ENCODE measurements at places on chromosomes 3 and 15.
A peak's percentile ranks its signal among the peaks of the same experiment; 100 is the strongest.

- no peak for DNase-seq
These were observed 102.6 kb upstream of the MYZAP start for GRCh38 chr15:57489122-57489521.

GRCh38 chr3:128804811-128805155, 74.6 kb upstream of the ACAD9 start:
- DNase-seq = no peak

GRCh38 chr3:4907643-4908432, 71.4 kb upstream of the BHLHE40 start:
- DNase-seq = peak; percentile 4

- no peak for DNase-seq
These were observed 339.3 kb downstream of the NSUN3 start for GRCh38 chr3:94402126-94402525.

GRCh38 chr3:20340324-20340928, 154.4 kb upstream of the SGO1 start:
- DNase-seq = peak; percentile 30

GRCh38 chr15:63077952-63078351, 35.4 kb downstream of the TPM1 start:
- no peak for DNase-seq

DNA sequence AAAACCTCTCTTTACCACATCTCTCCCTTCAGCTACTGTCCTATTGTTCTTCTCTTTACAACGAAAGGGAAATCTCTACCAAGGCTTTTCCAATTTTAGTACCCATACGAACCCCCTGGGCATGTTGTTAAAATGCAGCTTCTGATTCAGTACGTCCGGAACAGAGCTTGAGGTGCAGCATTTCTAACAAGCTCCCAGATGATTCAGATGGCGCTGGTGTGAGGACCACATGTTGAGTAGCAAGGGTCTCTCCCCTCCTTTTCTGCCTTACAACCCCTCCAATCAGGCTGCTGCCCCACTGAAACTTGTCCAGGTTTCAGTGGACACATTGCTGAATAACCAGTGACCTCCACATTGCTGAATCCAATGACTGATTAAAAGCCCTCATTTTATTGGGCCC, 177.1 kb upstream of the FEZF2 start:
- DNase-seq = no peak

- DNase-seq = no peak
These were observed 50.6 kb downstream of the CMSS1 start for GRCh38 chr3:99868311-99868646.

DNA sequence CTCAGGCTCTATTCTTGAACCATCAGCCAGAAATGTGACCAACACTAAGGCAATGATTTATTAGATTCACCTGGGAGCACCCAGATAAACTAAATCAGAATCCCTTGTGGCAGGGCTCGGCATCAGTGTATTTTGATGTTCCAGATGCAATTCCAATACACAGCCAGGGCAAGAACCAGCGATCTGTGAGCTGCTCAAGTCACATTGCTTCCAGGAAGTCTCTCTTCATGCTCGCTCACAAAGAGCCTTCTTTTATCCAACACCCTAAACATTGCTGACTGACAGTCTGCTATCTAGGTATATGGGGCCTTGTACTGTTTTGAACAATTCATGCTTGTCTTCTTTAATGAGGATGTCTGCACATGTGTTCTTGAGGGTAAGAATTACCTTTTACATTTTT, 40.9 kb upstream of the GOLGA8J start:
- no peak for DNase-seq

DNA sequence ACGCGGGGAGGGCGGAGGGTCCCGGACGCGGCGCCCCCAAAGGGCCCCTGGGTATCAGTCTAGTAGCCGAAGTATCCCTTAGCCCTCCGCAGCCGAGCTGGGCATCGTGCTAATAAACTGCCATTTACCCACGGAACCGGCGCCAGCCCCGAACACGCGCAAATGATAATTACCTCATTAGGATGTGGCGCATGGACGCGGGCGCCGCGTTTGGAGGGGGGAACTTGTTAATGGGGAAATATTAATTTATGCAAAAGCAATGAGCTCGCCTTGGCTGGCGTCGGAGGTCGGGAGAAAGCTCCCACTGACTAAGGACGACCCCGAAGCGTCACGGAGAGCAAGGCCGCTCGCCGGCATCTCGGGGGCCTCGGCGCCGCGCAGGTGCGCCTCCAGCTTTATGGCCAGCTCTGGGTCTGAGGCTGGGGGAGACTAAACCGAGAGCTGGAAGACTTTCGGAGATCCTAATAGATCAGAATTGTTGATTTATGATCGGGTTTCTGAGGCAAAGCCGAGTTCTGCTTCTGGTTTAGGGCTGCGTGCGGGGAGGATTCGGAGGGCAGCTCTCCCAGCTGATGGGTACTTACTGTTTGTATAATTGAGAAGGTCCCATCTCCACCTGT, 474 bp upstream of the FEZF2 start:
- no peak for DNase-seq

DNA sequence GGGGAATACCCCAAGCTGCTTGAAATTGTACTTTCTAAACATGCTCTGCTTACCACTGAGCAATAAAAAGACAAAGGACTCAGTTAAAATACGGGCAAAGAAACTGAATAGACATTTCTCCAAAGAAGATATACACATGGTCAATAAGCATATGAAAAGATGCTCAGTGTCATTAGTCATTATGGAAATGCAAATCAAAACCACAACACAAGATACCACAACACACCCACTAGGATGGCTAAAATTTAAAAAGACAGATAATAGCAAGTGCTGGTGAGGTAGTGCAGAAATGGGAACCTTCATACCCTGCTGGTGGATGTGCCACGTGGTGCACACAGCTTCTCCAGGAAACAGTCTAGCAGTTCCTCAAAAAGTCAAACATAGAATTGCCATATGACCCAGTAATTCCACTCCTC, 21.3 kb downstream of the LRIG1 start:
- no peak for DNase-seq

DNA sequence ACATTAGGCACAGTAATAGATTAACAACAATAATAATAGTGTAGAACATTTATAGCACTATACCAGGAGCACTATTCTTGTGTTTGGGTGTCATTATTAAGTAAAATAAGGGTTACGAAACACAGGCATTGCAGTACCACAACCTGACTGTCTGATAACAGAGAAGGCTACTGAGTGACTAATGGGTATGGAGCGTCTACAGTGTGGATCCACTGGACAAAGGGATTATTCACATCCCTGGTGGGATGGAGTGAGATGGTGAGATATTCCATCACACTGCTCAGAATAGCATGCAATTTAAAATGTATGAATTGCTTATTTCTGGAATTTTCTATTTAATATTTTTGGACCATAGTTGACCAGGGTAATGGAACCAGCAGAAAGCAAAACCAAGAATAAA, 18.2 kb downstream of the MINDY4B start:
- no peak for DNase-seq

- no peak for DNase-seq
These were observed 2.2 kb downstream of the GLT8D1 start for GRCh38 chr3:52703341-52703740.

DNA sequence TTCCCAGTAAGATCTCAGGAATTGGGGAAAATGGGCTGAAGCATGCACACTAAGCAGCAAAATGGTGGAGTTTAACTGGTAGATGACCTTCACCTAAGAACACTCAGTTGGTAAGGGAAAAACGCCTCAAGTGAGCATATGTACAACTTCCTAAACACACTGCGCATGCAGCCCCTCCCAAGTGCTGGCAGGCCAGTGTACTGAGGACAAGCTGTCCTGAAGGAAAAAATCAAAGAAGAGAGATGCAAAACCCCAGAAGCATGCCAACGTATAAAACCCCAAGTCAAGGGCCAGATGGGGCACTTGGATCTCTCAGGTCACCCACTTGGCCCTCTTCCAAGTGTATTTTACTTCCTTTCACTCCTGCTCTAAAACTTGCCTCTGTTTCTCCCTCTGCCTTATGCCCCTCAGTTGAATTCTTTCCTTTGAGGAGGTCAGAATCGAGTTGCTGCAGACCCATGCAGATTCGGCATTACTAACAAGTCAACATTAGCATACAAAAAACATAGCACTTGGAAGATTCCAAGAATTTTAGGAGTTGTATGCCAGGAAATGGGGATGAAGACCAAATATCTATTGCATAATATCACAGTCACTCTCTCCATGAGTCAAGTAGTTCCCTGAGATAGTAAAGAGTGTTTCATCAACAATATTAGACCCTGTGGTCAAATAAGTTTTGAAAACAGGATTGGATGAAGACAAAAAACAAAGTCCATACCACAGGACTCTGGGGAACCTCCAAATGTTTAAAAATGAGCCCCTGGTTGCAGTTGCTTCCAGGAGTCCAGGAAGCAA, 10.8 kb upstream of the FYCO1 start:
- no peak for DNase-seq

DNA sequence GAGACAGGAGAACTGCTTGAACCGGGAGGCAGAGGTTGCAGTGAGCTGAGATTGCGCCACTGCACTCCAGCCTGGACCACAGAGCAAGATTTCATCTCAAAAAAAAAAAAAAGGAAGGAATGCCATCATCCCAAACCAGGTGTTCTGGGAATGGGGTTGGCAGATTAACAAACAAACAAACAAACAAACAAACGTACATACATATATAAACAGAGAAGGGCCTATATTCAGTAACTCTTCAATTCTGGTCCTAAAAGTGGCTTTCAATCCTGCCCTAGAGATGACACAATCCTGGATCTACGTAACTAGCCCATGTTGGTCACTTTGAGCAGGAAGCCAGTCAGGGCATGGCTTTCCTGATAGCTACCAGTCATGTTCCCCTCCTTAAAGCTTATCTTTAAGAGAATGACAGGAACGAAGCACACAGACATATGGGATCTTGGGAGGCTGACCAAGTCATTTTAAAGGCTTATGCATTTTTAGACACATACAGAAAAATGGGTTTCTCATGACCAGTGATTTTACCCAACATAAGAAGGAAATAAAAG, 29.9 kb upstream of the RAB11A start:
- DNase-seq = no peak

- DNase-seq = no peak
These were observed 396.6 kb upstream of the TMCO5A start for GRCh38 chr15:37537802-37538201.

- DNase-seq = no peak
These were observed 645.9 kb downstream of the OTOL1 start for GRCh38 chr3:162142511-162142910.

GRCh38 chr3:149848238-149848637, 35.2 kb downstream of the RNF13 start:
- no peak for DNase-seq

- DNase-seq = no peak
These were observed 25.2 kb downstream of the FEM1B start for GRCh38 chr15:68302729-68303128.

- DNase-seq = no peak
These were observed 13.1 kb downstream of the ROBO2 start for GRCh38 chr3:77052733-77053670.

DNA sequence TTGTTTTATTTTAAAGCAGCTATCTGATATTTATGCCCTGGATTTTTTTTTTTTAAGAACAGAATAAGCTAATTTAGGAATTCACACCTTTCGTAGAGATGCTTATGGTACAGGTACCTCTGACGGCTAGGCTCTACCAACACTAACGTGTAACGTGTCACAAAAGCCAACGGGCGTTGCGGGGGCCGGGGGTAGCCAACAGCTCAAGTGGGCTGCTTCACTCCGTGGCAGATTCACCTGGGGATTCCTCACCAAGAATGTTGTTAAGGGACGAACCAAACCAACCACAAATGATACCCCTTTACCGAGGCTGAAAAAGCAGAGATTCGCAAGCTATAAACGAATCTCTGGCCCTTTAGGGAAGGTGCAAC, 1.0 kb downstream of the TMCC1 start:
- DNase-seq = no peak

- no peak for DNase-seq
These were observed 147.5 kb upstream of the MBNL1 start for GRCh38 chr3:152121270-152121636.

- no peak for DNase-seq
These were observed 62.6 kb upstream of the SCN10A start for GRCh38 chr3:38878646-38879045.

- no peak for DNase-seq
These were observed 47.2 kb downstream of the PPARG start for GRCh38 chr3:12336099-12336498.

GRCh38 chr3:144055604-144056003, 84.0 kb downstream of the DIPK2A start:
- DNase-seq = no peak

DNA sequence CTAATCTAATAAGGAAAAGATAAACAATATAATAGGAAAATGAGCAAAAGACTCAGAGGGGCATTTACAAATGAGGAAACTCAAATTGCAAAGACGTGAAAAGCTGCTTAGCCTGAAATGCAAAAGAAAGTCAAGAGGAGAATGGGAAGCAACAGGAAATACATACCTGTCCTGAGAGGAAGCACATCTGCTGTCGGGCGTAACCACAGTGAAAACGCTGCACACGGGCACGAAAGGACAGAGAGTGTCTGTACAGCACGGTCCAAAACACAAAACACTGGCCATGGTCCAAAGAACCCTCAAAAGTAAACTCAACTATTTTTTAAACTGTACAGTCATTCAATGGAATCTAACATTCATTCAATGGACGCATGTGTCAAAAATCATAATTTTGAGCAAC, 100.6 kb downstream of the CHSY1 start:
- no peak for DNase-seq

- DNase-seq = no peak
These were observed 5.8 kb downstream of the LTK start for GRCh38 chr15:41507820-41508290.

- DNase-seq = peak; percentile 47
These were observed 120.9 kb upstream of the ZBED2 start for GRCh38 chr3:111715911-111716523.

DNA sequence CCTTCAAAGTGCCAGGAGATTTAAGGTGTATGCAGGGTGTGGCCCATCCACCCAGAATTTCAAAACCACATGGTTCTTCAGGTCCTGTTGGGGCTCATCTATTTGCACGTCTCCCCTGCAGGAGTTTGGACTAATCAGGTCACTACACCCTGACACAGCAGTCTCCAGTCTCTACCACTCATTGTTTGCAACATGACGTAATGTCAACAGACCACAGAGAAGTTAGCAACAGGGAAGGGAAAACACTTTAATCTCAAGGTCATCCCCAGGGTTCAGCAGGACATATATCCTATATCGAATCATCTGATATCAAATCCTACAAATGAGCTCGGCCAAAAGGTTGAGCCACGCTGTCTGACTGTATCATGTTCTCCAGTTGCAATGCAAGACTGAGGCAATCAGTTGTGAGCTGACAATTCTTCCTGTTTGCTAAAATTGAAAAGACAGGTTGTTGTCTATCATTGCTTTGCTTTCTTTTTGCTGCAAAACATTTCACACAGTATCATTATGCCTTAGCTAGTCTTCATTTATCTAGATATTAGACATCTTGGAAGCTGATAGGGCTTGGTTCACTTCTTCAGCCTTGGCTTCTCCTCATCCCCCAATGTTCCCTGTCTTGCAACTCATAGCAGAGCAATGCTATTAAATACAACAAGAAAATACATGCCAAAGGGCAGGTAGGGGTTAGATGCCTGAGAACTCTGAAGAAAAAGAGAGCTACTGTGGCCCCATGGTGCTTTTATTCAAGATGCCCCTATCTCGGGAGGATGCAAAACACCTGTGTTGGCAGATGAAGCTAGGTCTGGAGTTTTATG, 13.4 kb upstream of the LEKR1 start:
- DNase-seq = no peak

- no peak for DNase-seq
These were observed 1.9 kb downstream of the VGLL4 start for GRCh38 chr3:11641683-11642430.

- DNase-seq = no peak
These were observed 103.1 kb downstream of the TLE3 start for GRCh38 chr15:69994429-69995205.

- no peak for DNase-seq
These were observed 420.0 kb upstream of the CBLB start for GRCh38 chr3:106288781-106289180.
